ENCODE measurements at places on chromosomes 1 and 21.

DNA sequence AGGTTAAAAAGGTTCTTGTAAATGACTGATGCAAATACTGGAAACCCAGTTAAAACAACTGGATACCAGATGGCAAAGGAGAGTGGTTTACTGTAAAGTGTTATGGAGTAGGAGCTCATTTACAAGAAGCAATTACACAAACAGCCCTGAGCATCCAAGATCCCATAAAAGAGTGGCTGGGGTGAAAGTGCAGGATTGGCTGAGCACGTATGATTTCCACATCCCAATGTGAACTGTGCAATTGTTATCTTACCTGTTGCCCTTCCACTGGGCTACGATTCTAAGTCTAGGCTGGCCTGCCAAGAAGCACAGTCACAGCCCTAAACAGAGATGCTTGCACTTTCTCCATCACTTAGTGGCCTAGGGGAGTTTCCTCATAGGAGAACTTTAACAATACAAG is 277.6 kb upstream of the RUNX1 start:
- no peak for DNase-seq

DNA sequence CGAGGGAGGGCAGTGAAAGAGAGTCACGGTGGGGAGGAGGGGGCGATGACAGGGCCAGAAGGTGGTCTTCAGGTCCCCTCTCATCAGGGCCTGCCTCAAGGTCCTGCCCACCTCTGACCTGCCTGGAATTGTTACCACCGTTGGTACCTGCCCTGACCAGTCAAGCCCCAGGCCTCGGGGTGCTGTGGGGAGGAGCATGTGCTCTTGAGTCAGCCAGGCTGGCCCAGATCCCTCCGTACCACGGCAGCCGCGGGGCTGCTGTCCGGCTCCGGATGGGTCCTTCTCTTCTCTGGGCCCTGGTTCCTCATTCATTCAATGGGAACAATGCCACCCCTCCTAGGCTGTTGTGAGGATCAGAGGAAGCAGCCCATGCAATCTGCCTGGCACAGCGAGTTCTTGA is 22.0 kb downstream of the SERINC2 start:
- DNase-seq = no peak

DNA sequence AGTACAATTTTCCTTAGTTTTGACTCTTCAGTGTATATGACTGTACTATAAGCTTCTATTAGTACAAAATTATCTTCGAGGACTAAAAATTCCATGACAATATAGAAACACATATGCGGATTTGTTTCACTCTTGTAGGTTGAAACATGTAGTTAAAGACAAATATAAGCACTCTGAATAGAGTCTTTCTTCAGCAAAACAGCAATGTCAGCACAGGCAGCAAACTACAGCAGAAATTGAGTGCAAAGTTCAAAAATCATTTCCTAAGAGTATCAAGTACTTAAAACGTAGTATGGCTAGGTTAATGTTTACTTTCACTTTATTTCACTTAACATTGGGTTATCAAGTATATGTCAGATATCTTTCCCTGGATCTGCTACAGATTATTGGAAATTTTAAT is 106.7 kb downstream of the FAF1 start:
- no peak for DNase-seq

DNA sequence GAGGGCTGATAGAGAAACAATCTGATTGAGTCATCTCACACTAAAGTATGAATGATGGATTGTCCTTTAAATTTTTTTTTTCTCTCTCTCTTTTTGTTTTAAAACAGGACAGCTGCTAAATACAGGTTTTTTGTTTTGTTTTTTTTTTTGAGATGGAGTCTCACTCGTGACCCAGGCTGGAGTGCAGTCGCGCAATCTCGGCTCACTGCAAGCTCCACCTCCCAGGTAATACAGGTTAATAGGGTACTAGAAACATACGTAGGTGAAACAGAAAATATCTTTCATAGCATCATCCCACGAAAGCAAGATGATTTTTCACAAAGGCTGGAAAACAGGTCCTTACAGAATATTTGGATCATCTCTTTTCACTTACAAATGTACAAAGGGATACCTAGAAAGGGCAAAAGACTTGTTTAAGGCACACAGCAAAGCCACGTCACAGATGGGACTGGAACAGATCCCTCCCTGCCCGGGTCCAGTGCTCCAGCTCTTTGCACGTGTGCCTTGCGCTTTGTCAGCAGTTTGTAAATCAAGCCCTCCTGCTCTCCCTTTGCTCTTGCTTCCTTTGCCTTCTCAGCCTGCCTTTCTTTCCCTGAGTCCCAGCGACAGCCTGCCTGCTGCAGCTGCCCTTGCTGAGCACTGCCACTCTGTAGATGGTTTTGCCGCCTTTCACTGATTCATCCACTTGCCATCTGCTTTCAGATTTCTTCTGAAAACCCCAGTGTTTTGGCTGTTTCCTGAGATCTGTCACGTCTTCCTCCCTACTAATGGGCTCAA is 171.3 kb upstream of the BEND5 start:
- DNase-seq = no peak

GRCh38 chr1:67608661-67609576 is 76.1 kb upstream of the GADD45A start:
- DNase-seq = no peak

DNA sequence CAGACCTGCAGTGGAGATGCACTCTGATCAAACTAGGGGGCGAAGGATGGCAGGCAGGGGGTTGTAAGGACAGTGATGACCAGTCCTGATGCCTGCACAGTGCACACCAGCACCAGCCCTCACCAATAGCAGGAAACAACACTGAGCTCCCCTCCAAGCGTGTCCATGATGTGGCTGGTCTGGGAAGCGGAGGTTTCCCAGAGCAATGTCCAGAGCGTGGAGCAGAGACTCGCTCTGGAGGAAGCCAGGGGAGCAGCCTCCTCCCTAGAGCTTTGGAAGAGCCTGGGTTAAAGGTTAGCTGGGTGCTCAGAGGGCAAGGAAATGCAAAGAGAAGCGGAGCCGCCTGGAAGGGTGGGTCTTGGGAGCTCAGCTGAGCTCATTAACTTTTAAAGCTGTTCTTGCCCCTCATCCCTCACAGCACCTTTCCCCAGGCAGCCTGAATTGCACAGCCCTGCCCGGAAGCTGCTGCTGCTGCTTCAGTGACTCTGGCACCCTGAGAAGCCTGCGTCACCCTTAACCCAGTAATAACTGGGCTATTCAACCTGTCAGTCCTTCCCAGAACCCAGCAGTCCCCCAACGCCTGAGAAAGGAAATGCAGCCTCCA is 162.2 kb upstream of the RAB4A start:
- DNase-seq = no peak
